Smooth muscle cell of the umbilical artery (primary cell): ENCODE measurements at places on chromosomes 4 and X. TPM values are rescaled to one million over a fixed set of nuclear protein-coding genes. Genes with fewer than 3 reads are reported as not detected.

The TIMP1 gene
- 1,164 and 1,671 TPM in 2 replicates for total RNA-seq

The P2RY10 gene
- not detected in 2 replicates for total RNA-seq

The CXCL11 gene
- total RNA-seq, result not detected in 2 replicates

The BEX1 gene
- 0.89 and 3.8 TPM in 2 replicates for total RNA-seq

The KLHL8 gene
- total RNA-seq, result 16.6 and 24.3 TPM in 2 replicates

The CDS1 gene
- total RNA-seq, result under 0.01 and 0.05 TPM in 2 replicates

The SYTL4 gene
- 6.7 and 35.9 TPM in 2 replicates for total RNA-seq

The GPC3 gene
- 1.3 and 19.3 TPM in 2 replicates for total RNA-seq

The WAS gene
- 0.30 and 0.51 TPM in 2 replicates for total RNA-seq

The TLR8 gene
- total RNA-seq, result not detected in 2 replicates

The PAGE5 gene
- total RNA-seq, result not detected in 2 replicates
